ENCODE measurements at places on chromosomes 7 and 10.

- peak; percentile 38 for DNase-seq
Observed at GRCh38 chr7:954330-955238, at the start of gene ADAP1. Gene ADAP1, minus strand, starts transcription at chr7:954680. Its CDS starts 203 bp downstream, at chr7:954477.

DNA sequence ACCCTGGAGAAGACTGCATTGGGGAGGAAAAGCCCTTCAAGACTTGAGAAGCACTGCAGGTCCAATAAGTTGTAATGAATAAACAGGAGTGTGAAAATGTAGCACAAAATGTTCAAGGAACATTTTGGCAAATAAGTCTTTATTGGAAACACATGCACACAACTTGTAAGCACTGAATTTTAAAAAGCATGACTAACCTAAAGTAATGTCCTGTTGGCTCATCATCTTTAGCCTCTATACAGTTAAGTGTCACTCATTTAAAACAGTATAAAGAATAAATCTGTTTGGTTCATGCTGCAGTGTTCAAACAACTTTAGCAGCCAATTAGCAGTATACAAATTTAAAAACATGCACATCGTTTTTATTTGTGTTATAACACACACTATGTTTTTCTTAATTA, 108.6 kb downstream of the CDK6 start:
- no peak for DNase-seq

DNA sequence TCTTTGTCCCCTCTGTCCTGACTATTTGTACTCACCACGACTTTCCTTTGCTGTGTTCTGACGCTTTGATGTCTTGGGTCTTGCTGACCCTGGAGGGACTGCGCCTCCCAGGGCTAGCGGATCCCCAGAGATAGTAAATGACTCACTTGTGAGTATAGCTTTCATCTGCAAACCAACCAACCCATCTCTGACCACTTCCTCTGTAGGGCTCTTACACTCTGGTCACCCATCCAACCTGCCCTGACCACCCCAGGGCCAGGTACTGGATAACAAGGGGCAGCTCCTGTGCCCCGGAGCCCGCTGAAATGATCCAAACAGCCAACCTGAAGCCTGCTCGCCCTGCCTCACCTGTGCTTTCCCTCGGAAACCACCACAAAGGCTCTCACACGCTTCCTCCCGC, 125.2 kb upstream of the CARD11 start:
- DNase-seq, result no peak

DNA sequence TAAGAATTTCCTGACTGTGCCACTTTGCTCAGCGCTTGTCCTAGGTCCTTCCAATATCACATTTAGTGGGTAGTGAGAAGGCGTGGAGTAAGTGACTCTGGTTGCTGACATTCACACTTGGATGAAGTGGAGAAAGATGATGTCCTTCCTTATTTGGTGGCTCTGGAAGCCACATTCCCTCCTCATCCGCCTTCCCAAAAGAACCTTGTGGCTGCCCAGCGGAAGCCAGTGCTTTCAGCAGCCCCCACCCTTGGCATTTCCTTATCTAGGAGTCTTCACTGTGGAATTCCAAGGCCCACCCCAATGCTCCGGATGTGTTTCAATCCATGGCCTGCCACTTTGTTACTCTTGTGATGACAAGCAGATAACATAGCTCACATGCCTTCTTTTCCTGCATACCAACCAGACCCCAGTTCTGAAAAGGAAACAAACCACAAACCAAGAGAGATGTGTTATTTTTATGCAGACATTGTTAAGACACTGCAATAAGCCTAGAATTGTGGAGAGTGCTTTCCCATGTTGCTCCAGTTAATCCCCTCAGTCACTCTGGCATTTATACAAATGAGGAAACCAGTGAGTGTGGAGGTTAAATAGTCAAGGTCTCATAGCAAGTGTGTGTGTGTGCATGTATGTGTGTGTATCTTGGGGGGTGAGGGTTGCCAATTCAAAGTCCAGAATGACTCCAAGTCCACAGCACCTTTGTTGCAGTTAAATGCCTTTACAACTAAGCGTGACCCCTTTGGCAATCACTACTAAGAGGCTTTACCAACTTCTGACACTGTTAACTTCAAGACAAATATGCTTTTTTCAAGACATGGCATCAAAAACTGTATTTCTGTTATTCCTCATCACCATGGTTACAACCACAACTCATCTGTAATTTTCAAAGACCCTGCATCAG, 10.3 kb upstream of the ANKRD1 start:
- DNase-seq, result no peak

DNA sequence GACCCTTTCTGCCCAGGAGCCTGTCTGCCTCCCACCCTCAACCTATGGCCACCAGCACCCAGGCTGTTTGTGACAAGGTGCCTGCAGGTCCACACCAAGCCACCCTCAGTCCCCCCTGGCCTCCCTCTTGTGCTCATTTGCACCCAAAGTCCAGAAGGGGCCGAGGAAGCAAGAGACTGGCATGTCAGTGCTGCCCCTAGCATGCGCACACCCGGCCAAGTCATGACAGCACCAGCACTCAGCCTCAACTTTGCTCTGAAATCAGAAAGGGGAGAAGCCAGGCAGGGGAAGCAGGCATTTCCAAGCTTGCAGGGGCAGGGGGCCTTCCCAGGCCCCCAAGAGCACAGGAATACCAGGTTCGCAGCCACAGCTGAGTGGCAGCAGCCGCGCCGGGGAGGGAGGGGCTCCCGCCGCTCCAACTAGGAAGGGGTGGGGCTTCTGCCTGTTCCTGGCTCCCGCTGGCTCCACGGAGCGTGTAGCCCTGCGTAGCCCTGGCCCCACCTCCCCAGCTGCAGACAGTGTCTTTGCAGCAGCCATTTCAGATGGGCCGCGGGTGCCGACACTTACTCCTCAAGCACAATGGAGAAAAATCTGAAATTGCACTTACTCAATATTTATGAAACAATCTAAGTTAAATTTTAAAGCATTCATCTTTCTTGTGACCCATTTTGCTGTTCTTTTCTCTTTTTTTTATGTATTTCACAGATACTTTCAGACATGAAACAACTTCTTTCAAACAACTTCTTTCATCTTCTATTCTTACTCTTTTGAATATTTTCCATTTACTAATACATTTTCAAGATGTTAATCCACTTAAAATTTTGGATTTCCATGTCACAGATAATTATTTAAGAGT, 54.9 kb upstream of the ABCB5 start:
- DNase-seq, result no peak

DNA sequence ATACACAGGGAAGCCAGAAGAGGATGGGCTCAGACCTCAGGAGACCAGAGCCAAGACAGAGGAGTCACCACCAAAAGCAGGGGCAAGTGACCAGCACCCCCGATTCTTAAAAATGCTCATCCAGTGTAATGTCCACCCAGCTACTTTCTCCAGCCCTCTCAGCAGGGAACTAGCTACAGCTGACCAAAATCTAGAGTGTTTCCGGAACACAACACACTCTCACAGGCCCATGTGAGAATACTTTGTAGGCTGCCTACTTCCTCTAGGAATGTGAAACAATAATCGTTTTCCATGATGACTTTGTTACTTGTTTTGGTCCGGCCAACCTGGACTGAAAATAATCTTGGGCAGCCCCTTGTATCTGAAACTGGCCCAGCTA, 14.5 kb downstream of the PSAP start:
- DNase-seq, result no peak

- DNase-seq, result no peak
Observed at GRCh38 chr10:21184216-21184615, 287.1 kb upstream of the NEBL start.

GRCh38 chr7:26584987-26585665, 279.3 kb downstream of the SKAP2 start:
- no peak for DNase-seq

- no peak for DNase-seq
Observed at GRCh38 chr7:98348726-98349474, 52.0 kb downstream of the BAIAP2L1 start.

- no peak for DNase-seq
Observed at GRCh38 chr7:37769291-37769690, 79.1 kb upstream of the NME8 start.

DNA sequence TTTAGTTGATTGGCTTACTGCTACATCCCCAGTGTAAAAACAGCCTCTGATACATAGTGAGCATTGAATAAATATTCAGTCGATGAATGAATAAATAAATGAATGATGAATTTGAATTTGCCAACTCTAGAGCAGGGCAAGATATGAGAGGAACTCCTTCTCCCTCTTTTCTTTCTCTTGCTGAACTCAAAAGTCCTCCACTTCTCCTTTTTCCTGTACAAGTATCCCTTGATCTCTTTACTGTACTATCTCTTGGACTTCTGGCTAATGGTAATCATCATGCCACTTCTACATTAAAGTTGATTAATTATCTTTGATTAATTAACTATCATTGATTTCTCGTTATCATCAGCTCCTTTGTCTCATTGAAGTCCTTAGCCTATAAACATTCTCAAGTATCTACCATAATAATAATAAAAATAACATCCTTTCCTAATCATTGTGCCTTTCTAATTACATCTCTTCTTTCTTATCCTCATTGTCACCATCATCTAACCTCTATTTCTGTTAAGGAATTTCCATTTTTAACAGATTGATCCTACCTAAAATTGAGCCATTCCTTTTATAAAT, 10.6 kb downstream of the CPED1 start:
- no peak for DNase-seq

DNA sequence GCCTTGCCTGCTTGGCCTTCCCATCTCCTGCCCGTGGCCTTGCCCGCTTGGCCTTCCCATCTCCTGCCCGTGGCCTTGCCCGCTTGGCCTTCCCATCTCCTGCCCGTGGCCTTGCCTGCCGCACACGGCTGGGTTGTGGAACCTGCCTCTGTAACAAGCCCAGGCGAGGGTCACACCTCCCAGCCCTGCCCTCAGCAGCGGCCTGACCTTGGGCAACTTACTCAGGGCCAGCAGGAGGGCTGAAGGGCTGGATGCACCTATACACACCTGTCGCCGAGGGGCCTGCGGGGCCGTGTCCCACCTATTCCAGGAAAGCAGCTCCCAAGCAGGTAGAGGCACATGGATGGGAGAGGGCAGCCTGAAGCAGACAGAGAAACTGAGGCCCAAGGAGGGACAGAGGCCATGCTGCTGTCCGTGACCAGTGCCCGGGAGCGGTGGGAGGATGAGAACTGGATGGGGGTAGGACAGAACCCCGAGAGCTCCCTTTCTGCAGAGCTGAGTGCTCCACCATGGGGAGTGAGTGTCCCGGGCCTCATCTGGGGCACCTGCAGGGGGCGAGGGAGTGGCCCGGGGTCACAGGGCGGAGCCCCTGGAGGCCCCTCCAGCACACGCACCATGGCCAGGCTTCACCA, 277.6 kb downstream of the ELFN1 start:
- DNase-seq, result no peak

- no peak for DNase-seq
Observed at GRCh38 chr7:131124001-131124629, 203.6 kb upstream of the MKLN1 start.

- DNase-seq, result no peak
Observed at GRCh38 chr7:131013716-131014115, 279.7 kb upstream of the KLF14 start.

DNA sequence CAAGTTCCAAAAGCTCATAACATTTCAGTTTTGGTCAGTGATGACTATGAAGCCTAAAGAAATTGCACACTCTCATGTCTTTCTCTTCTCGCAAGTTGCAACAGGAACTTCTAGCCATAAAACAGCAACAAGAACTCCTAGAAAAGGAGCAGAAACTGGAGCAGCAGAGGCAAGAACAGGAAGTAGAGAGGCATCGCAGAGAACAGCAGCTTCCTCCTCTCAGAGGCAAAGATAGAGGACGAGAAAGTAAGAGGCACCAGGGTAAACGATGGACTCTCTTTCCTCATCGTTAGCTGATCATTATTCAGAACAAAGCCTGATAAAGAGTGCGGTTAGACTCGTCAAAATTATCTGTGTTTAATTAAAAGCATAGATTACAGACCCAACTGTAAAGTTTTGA, 94.7 kb downstream of the HDAC9 start:
- DNase-seq, result no peak

- no peak for DNase-seq
Observed at GRCh38 chr10:62015994-62016393, 114.5 kb downstream of the ARID5B start.

- DNase-seq, result no peak
Observed at GRCh38 chr7:14773729-14774271, 128.8 kb downstream of the DGKB start.

DNA sequence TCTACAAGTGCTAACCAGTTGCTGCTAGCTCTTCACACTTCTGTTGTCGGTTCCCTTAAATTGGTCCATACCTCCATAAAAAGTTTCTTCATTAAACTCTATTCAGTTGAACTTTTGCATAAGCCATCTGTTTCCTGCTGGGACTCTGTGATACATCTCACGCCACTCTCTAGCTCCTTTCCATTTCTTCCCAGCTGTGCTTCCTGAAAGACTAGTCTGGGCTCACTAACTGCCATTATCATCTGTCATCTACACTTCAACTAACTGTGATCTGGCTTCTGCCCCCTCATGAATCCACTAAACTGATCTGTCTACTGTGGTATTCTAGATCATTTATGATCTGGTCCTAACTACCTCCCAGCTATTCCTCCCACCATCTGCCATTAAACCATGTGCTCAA, 78.3 kb downstream of the ELAPOR2 start:
- no peak for DNase-seq

GRCh38 chr7:104979167-104979841, 34.7 kb upstream of the KMT2E start:
- peak; percentile 66 for DNase-seq

DNA sequence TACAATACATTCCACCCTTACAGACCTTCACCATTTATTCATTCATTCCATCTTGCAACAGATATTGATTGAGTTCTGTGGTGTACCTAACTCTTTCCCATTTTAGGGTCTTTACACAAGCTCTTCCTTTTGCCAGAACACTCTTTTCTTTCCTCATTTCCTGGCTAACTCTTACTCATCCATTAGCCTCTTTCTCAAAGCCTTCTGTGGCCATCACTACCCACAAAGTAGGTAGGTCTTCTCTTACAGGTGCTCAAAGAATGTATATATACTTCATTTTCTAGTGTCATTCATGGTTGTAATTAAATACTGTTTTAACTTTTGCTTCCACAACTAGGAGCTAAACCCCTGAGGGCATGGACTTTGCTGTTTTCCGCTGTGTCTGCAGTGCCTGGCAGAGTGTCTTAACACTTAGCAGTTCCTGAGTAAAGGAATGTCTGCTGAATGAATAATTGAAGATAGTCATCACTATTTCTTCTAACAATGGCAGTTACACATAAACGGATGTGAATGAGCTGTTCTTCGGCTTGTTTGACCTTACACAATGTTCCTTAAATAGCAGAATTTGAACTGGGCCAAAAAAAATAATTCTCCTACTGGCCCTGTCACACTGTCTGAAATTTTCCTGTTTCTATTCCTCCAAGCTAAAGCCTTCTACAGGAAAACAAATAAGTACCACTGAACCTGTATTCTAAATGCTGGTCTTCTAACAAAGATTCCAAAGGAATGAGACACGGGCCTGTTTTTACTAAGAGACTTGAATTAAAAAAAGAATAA, 15.1 kb downstream of the BCAP29 start:
- no peak for DNase-seq

DNA sequence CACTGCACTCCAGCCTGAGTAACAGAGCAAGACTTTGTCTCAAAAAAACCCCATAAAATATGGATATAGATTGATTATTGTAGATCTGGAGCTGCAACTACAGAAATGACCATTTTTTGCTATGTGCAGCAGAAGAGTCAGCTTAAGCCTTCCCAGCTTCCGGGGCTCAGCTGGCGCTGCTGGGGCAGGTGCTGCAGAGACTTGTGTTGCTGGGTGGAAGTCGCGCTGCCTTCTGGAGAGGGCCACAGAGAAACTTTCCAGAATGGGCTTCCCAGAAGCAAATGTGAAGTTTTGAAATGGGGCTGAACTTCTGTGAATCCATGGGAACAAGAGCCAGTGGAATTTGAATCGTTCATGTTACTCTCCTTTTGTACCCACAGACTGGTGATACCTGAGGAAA, 37.3 kb upstream of the RSBN1L start:
- no peak for DNase-seq

All from WERI-Rb-1 (cell line).